ENCODE measurements at places on chromosomes 2 and 18.

DNA sequence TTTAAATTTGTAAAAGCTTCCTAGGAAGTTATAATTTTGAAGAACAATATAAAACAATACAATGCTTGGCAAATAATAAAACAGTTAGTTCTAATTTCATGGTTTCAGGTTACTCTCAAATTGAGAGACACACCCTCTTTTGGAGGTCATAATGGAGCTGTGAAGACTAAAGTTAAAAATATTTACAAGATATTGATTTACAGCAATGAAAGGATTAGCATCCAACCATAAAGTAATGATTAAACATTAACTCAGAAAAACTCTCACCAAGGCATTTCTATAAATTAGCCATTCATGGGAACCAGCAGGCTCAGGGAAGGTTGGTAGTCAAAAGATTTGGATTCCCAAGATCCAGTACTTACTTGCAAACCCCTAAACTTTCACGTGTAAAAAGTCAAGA lies 6.4 kb downstream of the DPP4 start:
- DNase-seq, result no peak

GRCh38 chr2:32739664-32740063 lies 111.8 kb downstream of the TTC27 start:
- DNase-seq, result no peak

- no peak for DNase-seq
These were observed 191.3 kb upstream of the KCNJ3 start for GRCh38 chr2:154507186-154507585.

- no peak for DNase-seq
These were observed 264.1 kb upstream of the MEIS1 start for GRCh38 chr2:66170744-66171330.

DNA sequence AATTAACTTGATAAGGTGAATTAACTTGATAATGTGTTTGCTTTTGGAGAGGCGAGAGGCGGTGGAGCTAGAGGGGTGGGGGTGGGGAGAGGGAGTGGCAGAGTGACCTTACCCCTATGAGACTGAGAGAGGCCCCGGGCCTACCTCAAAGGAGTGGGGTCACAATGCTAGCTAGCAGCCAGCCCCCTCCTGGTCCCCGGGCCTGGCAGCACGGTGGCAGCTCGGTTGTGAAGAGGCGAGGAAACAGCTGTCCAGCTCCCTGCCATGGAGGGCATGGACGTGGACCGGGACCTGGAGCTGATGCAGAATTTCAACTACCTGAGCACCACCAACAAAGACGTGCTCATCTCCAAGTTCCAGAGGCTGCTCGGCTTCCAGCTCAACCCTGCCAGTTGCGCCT lies 123.9 kb downstream of the RGPD3 start:
- DNase-seq, result no peak

DNA sequence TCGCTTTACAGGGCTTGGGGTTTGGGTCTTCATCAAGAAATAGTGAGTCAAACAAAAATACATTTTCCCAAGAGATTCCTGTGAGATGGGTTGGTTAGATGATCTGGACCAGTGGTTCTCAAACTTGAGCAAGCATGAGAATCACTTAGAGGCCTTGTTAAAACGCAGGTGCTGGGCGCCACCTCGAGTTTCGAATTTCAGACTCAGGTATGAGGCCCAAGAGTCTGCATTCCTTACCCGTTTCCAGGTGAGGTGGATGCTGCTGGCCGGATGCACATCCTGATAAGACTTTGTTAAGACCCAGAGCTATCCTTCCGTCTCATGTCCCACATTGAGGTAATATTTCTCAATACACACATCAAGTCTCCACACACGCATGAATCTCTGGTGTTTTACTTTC lies 707.8 kb upstream of the SALL3 start:
- DNase-seq, result no peak

DNA sequence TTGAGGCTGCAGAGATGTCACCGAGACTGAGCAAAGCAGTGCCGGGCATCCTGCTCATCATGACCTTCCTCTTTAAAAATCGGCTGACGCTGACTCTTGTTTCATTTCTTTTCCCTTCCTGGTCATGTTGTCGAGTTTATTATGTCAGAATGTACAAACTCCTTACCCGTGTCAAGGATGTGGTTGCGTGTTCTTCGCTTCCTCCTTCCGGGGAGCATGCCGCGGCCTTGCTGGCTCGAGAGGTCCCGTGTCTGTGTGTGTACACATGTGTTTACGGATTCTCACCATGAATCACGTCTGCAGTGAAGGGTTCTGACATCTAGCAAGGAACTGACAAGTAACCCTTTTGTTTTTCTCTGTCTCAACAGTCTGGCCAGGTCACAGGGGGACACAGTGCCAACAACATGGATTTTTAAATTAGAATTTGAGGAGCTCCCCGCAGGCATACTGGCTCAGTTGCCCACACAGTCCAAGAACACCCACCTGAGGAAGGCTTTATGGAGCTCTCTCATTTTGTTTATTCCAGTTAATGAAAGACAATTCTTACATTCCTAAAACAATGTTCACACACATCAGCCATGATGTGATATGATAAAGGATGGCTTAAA lies 60.2 kb downstream of the MYT1L start:
- DNase-seq, result no peak

GRCh38 chr2:70937866-70938585 lies 2.3 kb downstream of the ATP6V1B1 start:
- DNase-seq, result peak; percentile 38

DNA sequence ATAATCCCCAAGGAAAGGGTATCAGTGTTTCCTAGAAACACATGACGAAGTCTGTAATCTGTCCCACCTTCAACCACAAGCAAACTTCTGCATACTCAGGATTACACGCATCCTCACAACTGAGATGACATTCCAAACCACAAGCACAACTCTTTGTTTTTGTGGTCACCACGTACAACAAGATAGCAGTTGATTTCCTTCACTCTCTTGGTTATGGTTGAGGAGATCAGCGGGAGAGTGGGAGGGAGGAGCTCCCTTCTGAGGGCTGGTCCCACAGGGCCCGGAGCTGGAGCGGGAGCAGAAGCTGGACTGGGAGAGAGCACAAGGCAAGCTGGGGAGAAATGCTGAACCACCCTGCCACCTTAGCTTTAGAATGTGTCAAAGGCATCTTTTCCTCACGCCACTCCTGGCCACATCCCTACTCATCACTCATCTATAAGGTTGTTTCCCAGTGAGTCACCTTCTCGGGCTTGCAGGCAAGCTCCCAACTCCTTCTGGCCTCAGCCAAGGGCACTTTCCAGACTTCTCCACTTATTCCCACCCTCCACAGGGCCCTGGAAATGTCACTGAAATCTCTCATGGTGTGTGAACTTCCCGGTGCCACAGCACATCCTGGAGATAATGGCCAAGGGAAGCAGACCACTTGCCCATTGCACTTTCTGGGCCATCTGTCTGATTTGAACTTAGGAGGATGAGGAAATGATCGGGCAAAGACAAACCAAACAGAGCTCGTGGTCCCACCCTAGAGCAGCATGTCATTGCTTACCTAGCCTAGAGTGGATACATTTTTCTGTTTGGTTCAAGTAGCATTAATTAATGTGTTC lies 98.9 kb upstream of the LGALSL start:
- no peak for DNase-seq

GRCh38 chr2:198072655-198073054 lies 268.3 kb downstream of the PLCL1 start:
- DNase-seq, result no peak

DNA sequence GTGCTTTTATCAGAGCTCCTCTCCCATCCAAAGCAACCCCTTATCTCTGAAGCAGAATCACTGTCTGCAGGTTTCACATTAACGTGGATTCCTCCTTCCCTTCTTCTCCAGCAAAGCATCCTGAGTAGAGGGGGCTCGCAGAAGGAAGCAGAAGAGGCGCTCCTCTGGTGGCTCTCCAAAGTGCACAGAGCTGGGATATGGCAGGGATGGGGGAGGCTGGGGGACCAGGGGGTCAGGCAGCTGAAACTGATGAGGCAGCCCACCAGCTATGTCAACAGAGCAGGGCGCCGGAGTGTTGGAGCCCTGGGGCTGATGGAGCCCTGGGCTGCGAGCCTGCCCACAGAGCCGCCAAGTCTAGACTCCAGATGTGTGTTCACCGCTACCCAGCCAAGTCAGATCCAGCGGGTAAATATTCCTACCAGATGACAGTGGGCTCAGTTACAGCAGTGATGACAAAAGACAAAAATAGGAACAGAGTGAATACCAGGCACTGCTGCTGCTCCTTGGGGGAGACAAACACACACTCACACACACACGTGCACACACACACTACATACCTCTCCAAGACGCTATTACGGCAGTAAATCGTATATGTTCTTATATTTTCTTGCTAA lies 678.3 kb upstream of the ID2 start:
- DNase-seq, result no peak

DNA sequence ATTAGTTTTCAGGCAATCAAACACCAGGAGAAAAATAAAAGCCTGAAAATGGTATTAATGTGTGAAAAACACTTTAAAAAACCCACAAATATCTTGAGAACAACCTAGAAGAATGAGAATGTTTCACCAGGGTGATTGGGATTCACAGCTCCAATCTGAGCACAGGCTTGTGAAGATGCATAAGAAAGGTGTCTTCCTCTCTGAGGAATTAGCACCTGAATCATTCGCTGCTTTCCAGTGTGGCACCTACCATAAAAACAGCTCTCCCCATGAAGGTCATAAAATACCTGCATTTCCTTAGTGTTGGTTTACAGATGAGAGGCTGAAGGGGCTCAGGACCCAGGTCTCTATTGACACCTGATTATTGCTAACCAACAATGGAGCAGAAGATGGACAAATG lies 499.7 kb upstream of the KLHL29 start:
- DNase-seq, result peak; percentile 31

- peak; percentile 38 for DNase-seq
These were observed 1434.4 kb downstream of the LRP1B start for GRCh38 chr2:140696449-140696848.

- DNase-seq, result no peak
These were observed 16.8 kb downstream of the VIT start for GRCh38 chr2:36713310-36713709.

- no peak for DNase-seq
These were observed 151.1 kb upstream of the UBE2E3 start for GRCh38 chr2:180829261-180829660.

- DNase-seq, result no peak
These were observed 122.3 kb downstream of the MRO start for GRCh38 chr18:50697509-50697908.

DNA sequence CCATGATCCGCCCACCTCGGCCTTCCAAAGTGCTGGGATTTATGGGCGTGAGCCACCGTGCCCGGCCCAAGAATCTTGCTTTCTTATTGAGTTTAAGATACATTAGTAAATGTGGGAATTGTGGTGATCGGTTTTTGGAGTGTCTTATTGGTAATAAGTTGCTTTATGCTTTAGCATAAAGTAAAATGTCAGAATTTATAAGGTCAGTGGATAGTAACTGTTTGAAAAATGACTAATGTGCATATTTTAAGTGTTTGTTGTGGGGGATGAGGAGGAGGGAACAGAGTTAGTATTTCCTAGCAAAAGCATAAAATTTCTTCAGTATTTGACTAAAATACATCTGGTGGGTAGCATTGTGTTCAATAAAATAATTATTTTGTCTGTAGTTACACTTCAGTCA lies 77.4 kb downstream of the SLC39A10 start:
- no peak for DNase-seq

DNA sequence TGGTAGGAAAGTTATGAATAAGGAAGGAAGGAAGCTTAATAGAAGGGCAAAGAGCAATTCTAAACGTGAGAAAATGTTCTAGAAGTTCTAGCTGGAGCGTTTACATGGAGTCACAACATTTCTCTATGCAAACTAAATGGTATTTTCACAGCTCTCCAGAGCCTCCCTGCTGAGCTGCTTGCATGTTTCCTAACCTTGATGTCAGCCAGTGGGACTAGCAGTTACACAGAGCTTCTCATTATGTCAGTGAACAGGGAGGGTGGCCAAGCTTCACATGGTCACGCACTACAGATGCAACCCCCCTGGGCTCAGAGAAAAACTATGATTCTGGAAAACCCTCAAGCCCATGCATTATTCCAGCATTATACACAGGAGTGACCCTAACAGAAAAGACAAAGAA lies 153.4 kb upstream of the CCDC150 start:
- no peak for DNase-seq

DNA sequence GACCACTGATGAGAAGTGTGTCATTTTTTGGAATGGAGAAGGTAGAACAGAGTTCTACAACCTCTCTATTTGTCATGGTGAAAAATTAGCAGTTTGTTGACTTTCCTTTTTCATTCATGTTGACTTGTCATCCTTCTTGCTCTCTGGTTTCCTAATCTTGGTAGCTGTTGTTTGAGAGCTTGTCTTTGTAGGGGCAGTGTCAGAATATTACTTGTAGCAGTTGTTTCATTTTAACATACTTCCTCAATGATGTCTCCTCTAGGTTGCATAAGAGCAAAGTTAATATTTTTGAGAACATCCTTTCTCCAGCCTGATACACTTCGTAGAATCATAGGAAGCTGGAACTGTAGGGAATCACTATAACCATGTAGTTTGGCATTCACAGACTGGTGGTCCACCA lies 368.2 kb upstream of the FANCL start:
- no peak for DNase-seq

GRCh38 chr2:59932341-59932740 lies 621.1 kb downstream of the BCL11A start:
- DNase-seq, result peak; percentile 52

GRCh38 chr2:240144649-240145261 lies 4.3 kb upstream of the OTOS start:
- DNase-seq, result no peak

- no peak for DNase-seq
These were observed 50.4 kb downstream of the MALT1 start for GRCh38 chr18:58721566-58722239.

DNA sequence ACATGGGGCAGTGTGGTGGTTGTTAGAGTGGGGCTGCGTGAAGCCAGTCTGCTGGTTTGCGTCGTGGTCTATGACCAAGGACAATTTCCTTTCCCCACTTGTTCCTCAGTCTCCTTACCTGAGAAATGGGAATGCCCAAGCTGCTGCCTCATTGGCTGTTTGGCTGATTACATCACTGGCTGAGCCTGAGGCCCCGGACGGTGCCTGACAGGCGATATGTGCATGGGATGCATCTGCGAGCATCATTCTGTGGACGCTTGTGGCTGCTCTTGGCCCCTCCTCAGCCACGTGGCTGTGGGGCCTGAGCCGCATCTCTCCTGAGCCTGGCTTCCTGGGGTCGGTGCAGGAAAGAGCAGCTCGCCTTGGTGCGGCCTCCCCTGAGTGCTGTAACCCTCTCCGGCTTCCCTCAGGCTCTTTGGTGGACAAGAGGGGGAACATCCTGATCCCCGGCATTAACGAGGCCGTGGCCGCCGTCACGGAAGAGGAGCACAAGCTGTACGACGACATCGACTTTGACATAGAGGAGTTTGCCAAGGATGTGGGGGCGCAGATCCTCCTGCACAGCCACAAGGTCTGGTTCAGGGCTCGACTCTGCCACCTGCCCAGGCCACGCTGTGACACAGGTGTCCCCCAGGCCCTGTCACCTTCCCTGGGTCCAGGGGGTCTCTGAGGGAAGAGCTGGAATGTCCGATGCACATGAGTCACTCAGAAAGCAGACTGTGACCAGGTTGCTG lies 17.2 kb downstream of the CNDP2 start:
- peak; percentile 10 for DNase-seq

- DNase-seq, result peak; percentile 39
These were observed 259.4 kb downstream of the GPD2 start for GRCh38 chr2:156695595-156695994.

- DNase-seq, result no peak
These were observed 111.1 kb downstream of the KLHL14 start for GRCh38 chr18:32661486-32662299.

GRCh38 chr18:78861116-78861515 lies 118.5 kb upstream of the SALL3 start:
- no peak for DNase-seq

Data from H9 (cell line).